ENCODE measurements at places on chromosomes 7 and 10.

- DNase-seq: no peak
Measured at GRCh38 chr10:12241810-12242529, 46.0 kb downstream of the CDC123 start.

GRCh38 chr10:58642283-58642682 lies 129.6 kb downstream of the BICC1 start:
- DNase-seq: no peak

DNA sequence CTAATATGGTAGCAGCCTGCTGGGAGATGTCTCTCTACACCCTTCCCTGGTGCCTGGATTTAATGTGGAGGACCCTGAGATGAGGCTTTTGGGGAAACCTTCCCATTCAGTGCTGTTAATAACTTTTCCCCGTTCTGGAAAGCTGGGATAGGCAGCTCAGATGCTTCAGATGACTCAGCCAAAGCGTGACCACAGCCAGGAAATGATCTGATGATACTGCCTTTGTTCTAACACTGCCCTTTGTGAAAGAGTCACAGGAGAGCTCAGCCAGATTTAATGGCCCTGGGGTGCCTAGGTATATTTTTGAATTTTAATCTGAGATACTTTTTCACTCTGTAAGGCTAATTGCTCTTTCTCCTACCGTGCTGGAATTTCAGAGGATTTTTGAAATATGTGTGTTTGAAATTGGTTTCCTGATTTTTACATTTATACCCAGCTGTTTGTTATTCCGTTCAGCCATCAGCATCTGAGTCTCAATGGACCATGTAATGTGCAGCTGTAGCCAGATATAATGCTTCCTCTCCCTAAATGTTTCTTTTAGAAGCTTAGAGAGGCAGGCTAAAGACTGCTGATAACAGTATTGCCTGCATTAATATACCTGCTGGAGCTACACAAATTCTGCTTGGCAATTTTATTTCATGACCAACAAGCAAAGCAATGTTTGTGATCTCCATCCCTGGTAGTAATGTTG lies 17.8 kb downstream of the CELF2 start:
- no peak for DNase-seq

DNA sequence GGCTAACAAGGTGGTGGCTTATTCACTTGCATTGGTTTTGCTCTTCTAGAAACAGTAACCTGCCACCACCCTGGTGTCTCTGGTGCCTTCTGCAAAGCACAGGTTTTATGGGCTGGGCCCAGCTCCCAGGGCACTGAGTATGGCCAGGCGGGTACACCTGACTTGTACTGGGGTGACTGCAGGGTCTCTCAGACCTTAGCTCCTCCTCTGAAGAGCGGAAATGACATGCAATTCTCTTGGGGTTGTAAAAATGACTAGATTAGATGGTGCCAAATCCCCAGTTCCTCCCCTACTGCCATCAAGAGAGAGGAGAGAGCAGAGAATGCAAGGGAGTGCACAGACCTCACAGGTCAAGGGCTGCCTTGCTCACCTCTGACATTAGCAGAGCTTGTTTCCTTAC lies 14.7 kb downstream of the ESYT2 start:
- DNase-seq: no peak

GRCh38 chr7:37476881-37477450 lies 28.3 kb upstream of the ELMO1 start:
- DNase-seq: no peak
